HepG2 (cell line): ENCODE measurements at places on chromosomes 4 and X. TPM values are rescaled to one million over a fixed set of nuclear protein-coding genes. Genes with fewer than 3 reads are reported as not detected.

DNA sequence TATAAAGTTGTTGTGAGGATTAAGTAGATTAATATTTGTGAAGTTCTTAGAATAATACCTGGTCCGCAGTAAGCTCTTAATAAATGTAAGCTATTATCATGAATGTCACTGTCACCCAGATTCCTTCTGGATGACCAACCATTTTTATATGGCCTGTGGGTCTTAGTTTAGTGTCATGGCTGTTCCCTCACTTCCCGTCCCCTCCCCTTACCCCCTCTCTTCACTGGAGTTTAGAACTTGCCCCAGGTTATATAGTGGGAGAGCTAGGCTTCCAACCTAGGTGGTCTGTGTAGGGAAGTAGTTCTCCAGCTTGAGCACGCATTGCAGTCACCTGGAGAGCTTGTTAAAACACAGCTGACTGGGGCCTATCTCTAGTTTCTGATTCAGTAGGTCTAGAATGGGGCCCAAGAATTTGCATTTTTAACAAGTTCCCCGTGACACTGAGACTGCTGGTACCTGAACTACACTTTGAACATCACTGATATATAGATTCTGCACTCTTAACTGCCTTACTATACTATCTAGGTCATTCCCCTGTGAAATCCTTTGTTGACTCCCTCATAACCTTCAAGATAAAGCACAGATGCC, 66.9 kb upstream of the PLAC1 start:
- DNase-seq: no peak

DNA sequence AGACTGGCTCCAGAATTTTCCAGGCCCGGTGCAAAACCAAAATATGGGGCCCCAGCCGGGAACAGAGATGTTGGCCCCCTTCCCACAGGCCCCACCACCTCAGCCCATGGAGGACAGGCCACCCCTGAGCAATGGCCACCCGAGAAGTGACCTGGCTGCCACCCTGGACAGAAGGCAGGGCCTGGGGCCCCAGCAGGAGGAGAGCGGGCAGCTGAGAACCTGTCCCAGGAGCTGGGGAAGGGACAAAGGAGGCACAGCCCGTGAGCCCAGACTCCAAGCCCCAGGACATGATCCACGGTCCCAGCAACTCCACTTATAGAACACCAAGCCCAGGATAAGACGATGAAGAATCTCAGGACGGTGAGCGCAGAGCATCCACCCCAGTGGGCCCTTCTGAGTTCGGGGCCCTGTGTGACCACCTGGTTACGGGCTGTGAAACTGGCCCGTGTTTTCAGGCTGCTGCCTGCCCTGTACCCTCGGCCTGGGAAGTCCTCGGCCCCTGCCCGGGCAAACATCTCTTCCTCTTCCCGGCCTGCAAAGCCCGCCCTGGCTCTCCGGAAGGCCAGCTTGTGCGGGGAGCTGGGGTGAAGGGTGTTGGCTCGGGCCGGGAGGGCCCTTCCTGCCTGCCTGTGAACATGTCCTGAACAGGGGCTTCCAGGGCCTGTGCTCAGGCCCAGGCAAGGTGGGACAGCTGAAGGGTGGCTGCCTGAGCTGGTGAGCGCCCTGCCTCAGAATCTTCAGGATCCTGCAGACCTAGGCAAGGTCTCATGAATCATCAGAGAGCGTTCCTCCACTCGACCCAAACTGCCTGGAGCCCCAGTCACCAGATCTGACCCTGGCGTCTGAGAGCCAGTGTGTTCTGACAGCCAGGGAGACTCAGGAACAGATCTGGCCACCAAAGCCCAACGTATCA, 47.0 kb upstream of the MAN2B2 start:
- DNase-seq: no peak

DNA sequence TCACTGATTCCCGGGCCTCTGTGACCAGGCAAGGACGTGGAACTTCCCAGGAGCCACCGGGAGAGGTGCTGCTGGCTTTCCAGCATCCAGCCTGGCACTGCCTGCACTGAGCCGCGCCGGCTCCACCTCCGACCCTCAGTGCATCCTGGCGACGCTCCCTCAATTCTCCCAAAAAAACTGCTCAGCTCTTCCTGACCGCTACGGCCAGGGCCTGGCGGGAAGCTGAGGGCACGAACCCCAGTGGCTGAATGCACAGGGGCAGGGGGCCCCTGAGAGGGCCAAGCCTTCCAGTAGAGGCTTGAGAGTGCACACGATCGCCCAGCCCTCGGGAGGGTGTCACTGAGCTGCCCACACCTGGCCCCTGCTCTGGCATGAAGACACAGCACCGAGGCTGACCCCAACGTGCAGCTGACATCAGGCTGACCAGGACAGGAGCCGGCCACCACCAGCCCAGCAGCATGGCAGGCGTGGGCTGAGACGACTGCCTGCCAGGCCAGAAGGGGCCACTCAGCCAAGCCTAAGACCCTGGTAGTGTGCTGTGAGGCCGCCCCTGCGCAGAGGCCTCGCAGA, 6.9 kb downstream of the CTBP1 start:
- DNase-seq: no peak

DNA sequence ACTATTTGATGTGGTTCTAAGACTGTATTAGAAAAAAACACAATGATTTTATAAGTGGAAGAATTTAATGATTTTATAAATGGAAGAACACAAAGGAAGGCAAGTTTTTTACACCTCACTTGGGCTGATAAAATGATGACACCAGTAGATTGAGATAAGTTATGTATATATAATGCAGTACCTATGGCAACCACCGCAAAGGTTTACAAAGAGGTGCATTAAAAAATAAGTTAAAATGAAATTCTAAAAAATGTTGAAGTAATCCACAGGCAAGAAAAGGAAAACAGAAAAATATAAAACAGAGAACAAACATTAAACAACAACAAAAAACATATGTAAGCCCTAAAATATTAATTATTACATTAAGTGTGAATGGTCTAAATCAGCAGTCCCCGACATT, 490.9 kb upstream of the AADAT start:
- no peak for DNase-seq

- DNase-seq: no peak
These were observed 107.5 kb downstream of the STK32B start for GRCh38 chr4:5158825-5159224.

Gene GATA1
- total RNA-seq: 0.13 TPM in 1 of 2 replicates, not detected in the other

Gene SLC9B1
- 0.20 TPM in 1 of 2 replicates, not detected in the other for total RNA-seq
